Motor neuron (in vitro differentiated cells): ENCODE measurements at places on chromosomes 3 and 15. TPM values are rescaled to one million over a fixed set of nuclear protein-coding genes. Genes with fewer than 3 reads are reported as not detected.

DNA sequence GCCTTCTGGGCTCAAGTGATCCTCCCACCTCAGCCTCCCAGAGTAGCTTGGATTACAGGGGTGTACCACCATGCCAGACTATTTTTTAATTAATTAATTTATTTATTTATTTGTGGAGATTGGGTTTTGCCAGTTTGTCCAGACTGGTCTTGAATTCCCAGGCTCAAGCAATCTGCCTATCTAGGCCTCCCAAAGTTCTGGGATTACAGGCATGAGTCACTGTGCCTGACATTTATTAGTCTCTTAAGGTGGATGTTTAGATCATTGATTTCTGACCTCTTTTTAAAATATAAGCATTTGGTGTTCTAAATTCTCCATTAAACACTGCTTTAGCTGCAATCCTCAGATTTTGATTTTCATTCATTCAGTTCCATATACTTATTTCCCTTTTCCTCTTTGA is 15.6 kb downstream of the FBXW12 start:
- ATAC-seq, result no peak

GRCh38 chr15:64412216-64412615 is 24.6 kb downstream of the TRIP4 start:
- ATAC-seq, result no peak

The CFAP92 gene
- 0.72 and 2.0 TPM in 2 replicates for total RNA-seq

The MOBP gene
- 0.45 and 0.73 TPM in 2 replicates for total RNA-seq

The SLC9C1 gene
- 0.05 TPM in 1 of 2 replicates, not detected in the other for total RNA-seq
